ENCODE measurements at places on chromosomes 2 and 18.

- DNase-seq = no peak
These were observed 91.3 kb downstream of the MEIS1 start for GRCh38 chr2:66526180-66526579.

- no peak for DNase-seq
These were observed 297.8 kb downstream of the MYCN start for GRCh38 chr2:16238001-16238761.

- DNase-seq = no peak
These were observed 114.3 kb upstream of the PPP1CB start for GRCh38 chr2:28637066-28638047.

GRCh38 chr2:175627405-175627804 is 374.7 kb downstream of the LNPK start:
- DNase-seq = no peak

DNA sequence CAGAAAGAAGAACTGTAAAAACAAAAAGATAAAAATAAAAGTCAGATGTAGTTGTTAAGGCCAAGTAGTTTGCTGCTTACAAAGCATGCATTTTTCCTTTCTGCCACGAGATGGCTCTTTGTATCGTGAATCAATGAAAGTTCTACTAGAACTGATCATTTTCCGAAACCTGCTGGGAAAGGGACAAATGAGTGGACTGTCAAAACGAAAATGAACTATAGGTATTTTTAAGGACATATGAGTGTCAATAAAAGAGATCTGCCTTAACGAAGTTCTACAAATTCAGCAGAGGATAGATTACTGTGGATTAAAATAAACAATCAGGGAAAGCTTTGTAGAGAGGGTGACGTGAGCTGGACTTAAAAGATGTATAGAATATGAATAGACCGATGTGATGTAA is 15.0 kb upstream of the ELOA2 start:
- DNase-seq = no peak

GRCh38 chr2:237682856-237683670 is 55.7 kb downstream of the LRRFIP1 start:
- no peak for DNase-seq
